Stimulated activated CD4-positive, alpha-beta T cell treated with anti-CD3 and anti-CD28 coated beads, Interleukin-4, amount 100 ng/mL, for 48 hours (primary cell): ENCODE measurements at places on chromosomes 2 and 18.
A peak's percentile ranks its signal among the peaks of the same experiment; 100 is the strongest.

GRCh38 chr2:189268763-189269162, 89.2 kb upstream of the COL5A2 start:
- no peak for DNase-seq

GRCh38 chr2:197705912-197706838, 1.0 kb downstream of the MARS2 start:
- DNase-seq = no peak

GRCh38 chr2:183678908-183679307, 554.7 kb downstream of the NUP35 start:
- DNase-seq = no peak

GRCh38 chr2:55779459-55780421, 86.1 kb upstream of the PNPT1 start:
- DNase-seq = no peak

- no peak for DNase-seq
Observed at GRCh38 chr2:1548910-1549673, 135.8 kb downstream of the TPO start.

- no peak for DNase-seq
Observed at GRCh38 chr2:46050489-46050888, 246.7 kb upstream of the EPAS1 start.

GRCh38 chr2:206800506-206801417, 35.4 kb downstream of the FASTKD2 start:
- peak; percentile 16 for DNase-seq

- peak; percentile 10 for DNase-seq
Observed at GRCh38 chr18:26190506-26190905, 35.7 kb upstream of the TAF4B start.

GRCh38 chr18:78903436-78904178, 76.0 kb upstream of the SALL3 start:
- no peak for DNase-seq

DNA sequence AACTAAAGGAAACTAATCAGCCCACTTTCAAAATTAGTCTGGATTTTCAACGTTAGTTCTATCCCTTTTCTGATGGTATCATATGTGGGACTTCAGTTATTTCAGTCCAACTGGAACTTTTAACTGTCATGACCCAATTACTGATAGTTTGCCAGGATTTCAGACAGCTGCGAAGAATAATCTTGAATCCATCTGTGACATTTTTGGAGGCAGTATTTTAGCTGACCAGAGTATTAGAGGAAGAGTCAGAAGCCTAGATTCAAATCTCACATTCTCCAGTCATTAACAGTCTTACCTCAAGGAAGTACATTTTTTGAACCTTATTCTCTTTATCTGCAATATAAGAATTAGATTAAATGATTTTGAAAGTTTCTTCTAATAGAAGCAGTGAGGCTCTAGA, 81.3 kb downstream of the PTRHD1 start:
- no peak for DNase-seq

- peak; percentile 36 for DNase-seq
Observed at GRCh38 chr18:58544616-58545337, 84.1 kb downstream of the ALPK2 start.

DNA sequence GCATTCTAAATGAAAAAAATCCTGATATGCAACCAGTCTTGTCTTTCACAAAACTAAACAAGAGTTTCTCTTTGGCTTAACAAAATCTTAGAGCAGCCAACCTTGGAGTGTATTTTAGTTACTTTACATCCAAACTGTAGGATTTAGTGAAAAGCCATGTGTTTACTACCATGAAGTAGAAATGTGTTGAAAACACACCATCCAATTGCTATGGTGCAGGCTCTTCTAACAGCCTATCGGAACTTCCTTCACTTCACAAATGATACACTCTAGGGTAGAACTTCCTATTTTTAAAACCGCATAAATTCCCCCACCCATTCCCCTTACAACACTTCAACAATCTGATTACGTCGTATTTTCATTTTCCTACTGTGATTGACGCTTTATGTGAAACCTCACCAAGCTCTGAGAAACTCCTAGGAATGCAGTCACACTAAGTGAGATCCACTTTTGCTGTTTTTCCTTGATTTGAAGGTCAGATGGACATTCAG, 74.4 kb upstream of the MAP4K4 start:
- no peak for DNase-seq

- no peak for DNase-seq
Observed at GRCh38 chr18:58048081-58048642, 4.1 kb downstream of the NEDD4L start.

DNA sequence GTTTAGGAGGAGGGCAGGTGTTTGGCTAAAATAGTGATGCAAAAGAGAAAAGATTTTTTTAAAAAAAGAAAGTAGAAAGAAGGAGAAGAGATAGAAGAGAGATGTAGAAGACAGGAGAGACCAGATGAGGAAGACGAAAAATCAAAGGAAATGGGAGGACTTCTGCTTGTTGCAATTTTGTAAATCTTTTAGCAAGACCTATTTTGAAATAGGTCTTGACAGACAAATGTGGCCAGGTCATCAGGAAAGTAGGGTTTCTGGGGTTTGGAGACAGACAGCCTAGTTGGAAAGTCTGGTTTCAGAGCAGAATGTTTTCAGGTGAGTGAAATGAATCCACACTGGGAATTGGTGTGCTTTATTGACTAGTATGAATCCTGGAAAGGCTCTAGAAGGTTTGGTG, 104.5 kb upstream of the CAVIN2 start:
- no peak for DNase-seq

- no peak for DNase-seq
Observed at GRCh38 chr2:18430996-18431748, 129.3 kb downstream of the RDH14 start.

- no peak for DNase-seq
Observed at GRCh38 chr18:21865043-21865442, 124.5 kb downstream of the MIB1 start.

DNA sequence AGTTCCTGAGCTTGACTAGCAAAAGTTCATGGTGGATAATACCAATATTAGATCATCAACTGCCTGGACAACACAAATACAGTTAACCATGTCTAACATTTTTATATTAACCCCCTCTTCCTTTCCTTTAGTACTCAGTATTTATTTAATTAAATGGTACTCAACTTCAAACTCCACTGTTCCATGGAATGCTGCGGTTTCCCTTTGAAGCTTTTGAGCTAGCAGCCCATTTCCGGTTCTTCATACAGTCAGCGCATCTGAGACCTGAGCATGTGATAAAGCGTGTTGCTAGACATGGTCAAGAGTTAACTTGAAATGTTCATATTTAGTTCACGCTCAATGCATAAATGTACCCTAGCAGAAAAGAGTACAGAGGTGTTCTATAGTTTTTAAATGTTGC, 278.4 kb downstream of the ALPK2 start:
- DNase-seq = no peak

DNA sequence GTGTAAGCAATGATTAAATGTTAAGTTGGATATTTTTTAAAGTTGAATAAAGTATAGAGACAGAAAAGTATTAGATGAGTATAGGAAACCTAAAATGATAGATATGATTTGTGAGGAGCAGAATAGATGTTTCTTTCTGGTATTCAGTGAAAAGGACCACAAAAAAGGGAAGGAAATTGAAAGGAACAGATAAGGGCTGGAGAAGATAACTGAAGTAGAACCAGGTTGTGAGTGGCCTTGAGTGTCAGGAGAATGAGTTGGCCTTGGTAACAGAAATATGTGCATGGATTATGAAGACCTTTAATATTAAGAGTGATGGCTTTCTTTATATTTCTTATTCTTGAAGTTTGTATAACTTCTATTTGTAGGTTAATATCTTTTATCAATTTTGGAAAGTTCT, 543.5 kb downstream of the METTL4 start:
- DNase-seq = no peak

DNA sequence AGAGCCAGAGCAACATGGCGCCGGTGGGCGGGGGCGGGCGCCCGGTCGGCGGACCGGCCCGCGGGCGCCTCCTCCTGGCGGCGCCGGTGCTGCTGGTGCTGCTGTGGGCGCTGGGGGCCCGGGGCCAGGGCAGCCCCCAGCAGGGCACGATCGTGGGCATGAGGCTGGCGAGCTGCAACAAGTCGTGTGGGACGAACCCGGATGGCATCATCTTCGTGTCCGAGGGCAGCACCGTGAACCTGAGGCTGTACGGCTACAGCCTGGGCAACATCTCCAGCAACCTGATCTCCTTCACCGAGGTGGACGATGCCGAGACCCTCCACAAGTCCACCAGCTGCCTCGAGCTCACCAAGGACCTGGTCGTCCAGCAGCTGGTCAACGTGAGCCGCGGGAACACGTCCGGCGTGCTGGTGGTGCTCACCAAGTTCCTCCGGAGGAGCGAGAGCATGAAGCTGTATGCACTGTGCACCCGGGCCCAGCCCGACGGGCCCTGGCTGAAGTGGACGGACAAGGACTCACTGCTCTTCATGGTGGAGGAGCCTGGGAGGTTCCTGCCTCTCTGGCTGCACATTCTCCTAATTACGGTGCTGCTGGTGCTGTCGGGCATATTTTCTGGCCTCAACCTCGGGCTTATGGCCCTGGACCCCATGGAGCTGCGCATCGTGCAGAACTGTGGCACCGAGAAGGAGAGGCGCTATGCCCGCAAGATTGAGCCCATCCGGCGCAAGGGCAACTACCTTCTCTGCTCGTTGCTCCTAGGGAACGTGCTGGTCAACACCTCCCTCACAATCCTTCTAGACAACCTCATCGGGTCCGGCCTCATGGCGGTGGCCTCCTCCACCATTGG, 507 bp downstream of the CNNM4 start:
- no peak for DNase-seq

DNA sequence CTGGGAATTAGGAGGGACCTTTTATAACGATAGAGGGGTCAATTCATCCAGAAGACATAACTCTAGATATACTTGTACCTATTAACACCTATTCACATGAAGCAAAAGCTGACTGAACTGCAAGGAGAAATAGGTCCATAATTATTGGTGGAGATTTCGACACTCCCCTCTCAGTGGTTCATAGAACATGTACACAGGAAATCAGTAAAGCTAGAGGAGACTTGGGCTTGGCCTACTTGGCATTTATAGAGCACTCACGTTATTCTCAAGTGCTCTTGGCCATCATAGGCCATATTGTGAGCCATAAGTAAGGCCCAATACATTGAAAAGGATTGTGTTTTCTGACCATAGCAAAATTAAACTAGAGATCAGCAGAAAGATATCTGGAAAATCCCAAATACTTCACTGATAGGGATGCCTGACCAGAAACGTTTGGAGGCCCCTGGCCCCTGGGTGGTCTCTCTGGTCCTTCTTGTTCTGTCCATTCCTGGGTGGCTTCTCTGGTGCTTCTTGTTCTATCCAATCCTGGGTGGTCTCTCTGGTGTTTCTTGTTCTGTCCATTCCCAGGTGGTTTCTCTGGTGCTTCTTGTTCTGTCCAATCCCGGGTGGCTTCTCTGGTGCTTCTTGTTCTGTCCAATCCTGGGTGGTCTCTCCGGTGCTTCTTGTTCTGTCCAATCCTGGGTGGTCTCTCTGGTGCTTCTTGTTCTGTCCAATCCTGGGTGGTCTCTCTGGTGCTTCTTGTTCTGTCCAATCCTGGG, 49.0 kb downstream of the SNED1 start:
- DNase-seq = no peak

DNA sequence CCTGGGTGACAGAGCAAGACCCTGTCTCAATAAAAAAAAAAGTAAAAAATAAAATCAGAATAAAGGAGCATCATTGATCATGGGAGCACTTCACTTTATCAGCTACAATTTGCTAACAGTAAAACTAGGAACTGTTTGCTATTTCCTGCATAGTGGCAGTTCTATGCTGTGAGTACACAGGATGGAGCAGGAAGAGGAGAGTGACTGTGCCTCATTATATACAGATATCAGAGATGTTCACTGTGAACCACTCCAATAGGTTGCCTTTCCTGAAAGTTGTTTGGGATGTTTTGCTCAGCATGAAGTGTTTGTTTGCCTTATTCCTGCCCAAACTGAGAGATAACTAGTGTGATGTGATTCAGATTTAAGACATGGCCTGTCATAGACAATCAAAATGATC, 151.4 kb upstream of the EPAS1 start:
- DNase-seq = no peak

- no peak for DNase-seq
Observed at GRCh38 chr2:71348302-71348701, 16.7 kb downstream of the ZNF638 start.

DNA sequence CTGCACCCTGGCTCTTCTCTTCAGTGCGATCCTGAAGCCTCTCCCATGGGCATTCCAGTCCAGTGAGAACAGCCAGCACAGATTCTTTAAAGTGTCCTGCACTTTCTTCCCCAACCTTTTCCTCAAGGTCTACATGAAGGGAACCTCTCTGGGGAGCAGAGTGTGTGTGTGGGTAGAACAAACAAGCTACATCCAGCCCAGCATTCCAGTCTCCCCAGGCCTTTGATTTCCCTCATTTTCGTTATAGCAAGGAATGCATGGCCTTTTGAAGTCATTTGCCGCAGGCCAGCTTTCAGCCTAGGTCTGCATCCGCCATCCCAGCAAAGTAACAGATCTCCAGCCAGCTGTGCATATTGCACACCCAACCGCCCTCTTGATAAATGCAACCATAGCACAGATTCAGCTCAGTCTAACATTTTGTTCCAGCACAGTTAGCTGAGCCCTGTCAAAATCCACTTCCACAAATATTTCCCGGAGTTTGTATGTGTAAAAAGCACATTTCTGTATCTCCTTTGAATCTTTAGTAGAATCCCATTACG, 44.6 kb downstream of the CD8B2 start:
- DNase-seq = no peak

GRCh38 chr18:22734791-22735627, 198.1 kb upstream of the RBBP8 start:
- DNase-seq = no peak

DNA sequence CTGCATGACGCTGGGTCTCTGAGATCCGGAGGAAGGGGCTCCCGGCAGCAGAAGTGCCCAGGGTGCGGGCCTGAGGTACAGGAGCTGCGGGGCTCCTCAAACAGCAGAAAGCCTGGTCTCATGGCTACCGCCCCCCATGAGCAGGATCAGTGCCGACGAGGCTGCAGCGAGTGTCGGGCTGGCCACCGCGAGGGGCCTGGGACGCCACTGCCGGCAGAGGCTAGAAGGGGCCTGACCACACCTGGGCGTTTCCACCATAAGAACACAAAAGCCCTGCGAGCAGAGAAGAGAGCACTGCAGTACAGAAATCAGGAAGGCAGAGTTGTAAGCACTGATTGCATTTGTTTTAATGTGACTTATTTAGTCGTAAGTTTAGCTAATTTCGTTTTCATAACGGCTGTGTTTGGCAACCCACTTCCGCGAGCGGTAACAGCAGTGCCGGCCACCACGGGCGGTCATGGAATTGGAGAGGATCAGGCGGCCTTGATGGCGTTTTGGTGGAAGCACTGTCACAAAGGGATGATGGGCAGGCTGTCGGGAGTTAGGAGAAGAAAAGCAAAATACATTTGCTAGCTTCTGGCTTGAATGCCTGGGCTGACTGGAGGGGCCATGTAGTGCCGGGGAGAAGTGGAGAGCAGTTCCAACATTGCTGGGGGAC, 117.4 kb downstream of the HDAC4 start:
- DNase-seq = no peak

GRCh38 chr2:226701052-226701451, 98.6 kb downstream of the IRS1 start:
- DNase-seq = peak; percentile 9

DNA sequence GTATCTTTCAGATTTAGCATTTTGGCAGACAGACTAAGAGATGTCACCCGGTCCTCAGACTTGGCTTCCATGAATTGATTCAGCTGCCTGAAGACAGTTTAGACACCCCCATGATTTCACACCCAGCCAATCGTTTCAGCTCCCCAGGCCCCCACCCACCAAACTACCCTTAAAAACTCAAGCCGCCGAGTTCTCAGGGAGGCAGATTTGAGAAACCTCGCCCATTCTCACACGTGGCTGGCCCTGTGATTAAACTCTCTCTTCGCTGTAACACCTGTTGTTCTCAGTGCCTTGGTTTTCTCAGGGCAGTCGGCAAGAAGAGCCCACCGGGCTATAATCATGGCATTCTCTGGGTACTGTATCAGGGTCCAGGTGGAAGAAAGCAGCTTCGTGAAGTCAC, 35.2 kb downstream of the UXS1 start:
- no peak for DNase-seq
